ENCODE measurements at places on chromosomes 11 and 22. TPM values are rescaled to one million over a fixed set of nuclear protein-coding genes. Genes with fewer than 3 reads are reported as not detected.

The BIRC3 gene
- polyA plus RNA-seq: 4.0 TPM

The CNGA4 gene
- polyA plus RNA-seq: 0.09 TPM

DNA sequence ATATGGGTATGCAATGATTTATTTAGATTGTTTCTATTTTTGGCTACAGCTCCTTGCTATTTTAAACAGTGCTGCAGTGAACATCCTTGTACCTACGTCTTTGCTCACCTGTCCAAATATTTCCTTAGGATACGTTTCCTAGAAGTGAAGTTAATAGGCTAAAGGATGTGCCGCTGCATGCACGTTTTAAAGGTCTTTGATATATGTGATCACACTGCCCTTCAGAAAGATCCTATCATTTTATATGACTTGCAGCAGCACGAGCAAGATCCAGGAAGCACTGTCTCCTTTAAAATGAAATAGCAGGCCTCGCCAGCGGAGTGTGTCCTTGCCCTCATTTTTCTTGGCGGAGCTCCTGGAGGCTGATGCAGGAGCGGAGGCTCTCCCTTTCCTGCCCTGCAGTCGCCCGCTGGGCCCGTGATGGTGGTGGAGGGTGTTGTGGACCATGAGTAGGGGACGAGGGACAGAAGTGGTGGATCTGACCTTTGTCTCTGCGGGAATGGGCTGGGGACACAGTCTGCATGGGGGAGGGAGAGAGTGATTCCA is 19.4 kb downstream of the RPS6KA4 start:
- H3K4me3 ChIP-seq: no peak overlapping the region
- H3K4me1 ChIP-seq: no peaks in the 10 kb centered on the region
- H3K27ac ChIP-seq: no peak overlapping the region
- DNase-seq: no peak

The CATSPER1 gene
- not detected for polyA plus RNA-seq

GRCh38 chr11:33197915-33198727 is 36.8 kb upstream of the CSTF3 start:
- no peak overlapping the region for H3K4me3 ChIP-seq
- no peak overlapping the region for H3K27ac ChIP-seq
- H3K4me1 ChIP-seq: peaks cover 2% of the 10 kb centered on the region
- DNase-seq: no peak
- H3K27me3 ChIP-seq: no peaks in the 10 kb centered on the region

The UBE4A gene
- 13.5 TPM for polyA plus RNA-seq

The SLC15A3 gene
- 19.6 TPM for polyA plus RNA-seq

- peaks cover 10% of the 10 kb centered on the region for H3K4me1 ChIP-seq
- H3K4me3 ChIP-seq: no peak overlapping the region
- peaks cover 12% of the 10 kb centered on the region for H3K36me3 ChIP-seq
- no peaks in the 10 kb centered on the region for H3K27me3 ChIP-seq
- peak; percentile 57 for DNase-seq
- H3K27ac ChIP-seq: peak overlapping the region; percentile 85
These were observed 11.3 kb downstream of the SHANK2 start for GRCh38 chr11:71240865-71241691.

- H3K36me3 ChIP-seq: no peaks in the 10 kb centered on the region
- no peaks in the 10 kb centered on the region for H3K4me1 ChIP-seq
- no peak for DNase-seq
- no peak overlapping the region for H3K27ac ChIP-seq
- H3K27me3 ChIP-seq: no peaks in the 10 kb centered on the region
These were observed 241.8 kb downstream of the LARGE1 start for GRCh38 chr22:33678523-33678922.

DNA sequence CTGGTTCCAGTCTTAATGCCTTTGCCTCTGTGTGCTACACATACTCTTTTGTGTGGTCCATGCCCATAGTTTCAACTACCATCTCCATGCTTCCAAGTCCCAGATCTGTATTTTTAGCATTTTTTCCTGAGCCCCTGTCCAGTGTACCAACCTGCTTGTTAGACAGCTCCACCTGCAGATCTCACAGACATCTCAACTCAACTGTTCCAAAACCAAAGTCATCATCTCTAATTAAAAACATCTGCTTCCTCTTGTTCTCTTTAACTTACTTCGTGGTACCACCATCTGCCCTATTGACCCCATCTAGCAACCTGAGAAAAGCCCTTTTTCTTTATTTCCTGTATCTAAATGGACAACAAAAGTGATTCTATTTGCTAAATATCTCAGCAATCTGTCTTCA is 8.6 kb upstream of the KMT2A start:
- H3K4me1 ChIP-seq: no peaks in the 10 kb centered on the region
- DNase-seq: no peak
- no peaks in the 10 kb centered on the region for H3K36me3 ChIP-seq

- DNase-seq: no peak
- H3K36me3 ChIP-seq: no peaks in the 10 kb centered on the region
These were observed 32.2 kb upstream of the GAB2 start for GRCh38 chr11:78449866-78450265.

GRCh38 chr11:57323167-57323854 is 1.4 kb downstream of the TNKS1BP1 start:
- peak overlapping the region; percentile 70 for H3K4me3 ChIP-seq
- peaks cover 43% of the 10 kb centered on the region for H3K4me1 ChIP-seq
- no peak for DNase-seq
- H3K27me3 ChIP-seq: no peaks in the 10 kb centered on the region
